ENCODE measurements at places on chromosomes 2 and 18.

DNA sequence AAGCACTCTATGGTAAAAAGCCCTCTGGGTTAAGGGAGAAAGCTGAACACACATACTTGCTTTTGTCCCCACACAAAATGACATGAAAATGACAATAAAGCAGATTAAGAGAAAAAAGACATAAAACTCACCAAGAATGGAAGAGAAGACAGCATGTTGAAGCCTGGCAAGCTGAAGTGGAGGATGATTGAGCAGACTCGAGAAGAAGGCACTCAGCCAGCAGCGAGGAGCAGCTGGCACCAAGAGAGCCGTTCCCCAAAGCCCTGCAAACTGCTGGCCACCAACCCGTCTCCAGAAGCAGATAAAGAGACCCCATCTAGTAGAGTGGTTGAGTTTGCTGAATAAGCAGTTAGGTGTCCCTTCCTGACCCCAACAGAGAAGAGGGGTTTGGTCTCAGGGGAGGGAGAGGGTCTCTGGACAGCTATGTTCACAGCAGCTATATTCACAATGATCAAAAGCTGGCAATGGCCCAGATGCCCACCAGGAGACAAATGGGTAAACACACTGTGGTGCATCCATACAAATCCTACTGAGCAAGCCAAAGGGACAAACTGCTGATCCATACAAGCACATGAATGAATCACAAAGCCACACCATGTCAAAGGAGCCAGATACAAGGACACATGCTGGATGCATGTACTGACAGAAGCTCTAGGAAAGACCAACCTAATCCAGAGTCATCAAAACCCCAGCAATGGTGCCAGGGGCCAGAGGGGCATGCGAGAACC, 36.9 kb downstream of the FAM168B start:
- no peak for DNase-seq

DNA sequence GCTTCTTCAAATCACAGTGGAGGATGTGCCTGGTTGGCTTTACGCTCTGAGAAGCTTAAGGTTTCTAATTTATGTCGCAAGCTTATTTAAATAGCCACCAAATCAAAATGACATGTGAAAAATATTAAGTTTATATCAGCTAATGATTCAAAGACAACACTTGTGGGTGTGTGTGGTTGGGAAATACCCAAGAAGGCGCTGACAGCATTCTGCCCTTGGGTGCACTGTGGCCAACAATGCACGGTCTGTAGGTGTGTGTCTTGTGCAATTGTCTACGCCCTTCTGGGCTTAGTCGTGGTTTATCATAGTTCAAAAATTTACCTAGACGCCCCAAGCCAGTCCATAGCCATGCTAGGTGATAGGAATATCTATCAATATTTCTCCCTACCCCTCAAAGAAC, 60.9 kb downstream of the KCTD1 start:
- DNase-seq: no peak

DNA sequence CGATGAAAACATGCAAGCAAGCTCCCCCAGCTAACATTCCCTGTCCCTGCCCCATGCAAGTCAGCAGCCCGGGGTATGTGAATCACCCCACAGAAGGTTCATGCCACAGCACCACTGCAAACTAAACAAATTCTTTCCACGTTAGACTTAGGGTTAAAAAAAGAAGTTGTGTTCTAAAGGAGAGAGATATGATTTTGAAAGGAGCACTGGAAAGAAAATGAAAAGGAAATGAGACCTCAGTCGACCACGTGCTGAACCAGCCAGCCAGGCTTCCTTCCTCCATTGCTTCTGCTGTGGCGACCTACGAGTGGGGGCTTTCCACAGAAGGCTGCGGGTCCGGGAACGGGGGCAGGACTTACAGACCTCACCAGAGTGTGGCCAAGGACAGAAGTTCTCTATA, 52.0 kb downstream of the ARL4C start:
- no peak for DNase-seq

GRCh38 chr2:84880645-84881521, at the start of gene TRABD2A:
TRABD2A (minus strand) TSS chr2:84881084; CDS start chr2:84881039, 45 bp downstream.
- DNase-seq: no peak

DNA sequence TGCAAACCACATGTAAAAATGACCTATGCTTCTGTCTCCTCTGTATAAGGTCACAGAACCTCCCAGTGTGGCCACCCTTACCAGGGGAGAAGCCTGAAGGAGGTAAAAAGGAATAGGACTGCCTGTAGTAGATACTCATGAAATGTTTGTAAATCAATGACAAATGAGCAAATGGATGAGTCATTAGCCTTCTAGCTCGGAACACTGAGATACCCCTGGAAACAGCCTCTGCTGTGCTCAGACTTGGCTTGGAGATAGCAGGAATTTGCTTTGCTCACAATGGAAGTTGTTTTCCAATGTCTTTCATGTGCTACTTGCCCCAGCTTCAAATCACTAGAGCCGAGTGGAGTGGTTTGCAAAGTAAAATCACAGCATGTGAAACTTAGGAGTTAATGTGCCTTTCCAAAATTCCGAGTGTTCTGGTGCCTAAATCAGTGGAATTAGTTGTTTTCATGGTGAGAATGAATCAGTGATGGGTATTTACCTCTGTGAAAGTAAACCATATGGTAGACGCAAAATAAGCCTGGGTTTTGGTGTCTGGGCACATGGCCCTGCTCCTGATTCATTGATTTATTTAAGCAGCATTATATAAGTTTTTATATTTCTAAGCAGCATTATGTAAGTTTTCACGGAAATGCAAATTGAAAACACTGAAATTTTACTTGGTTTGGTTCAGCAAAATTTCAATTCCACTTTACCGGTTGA, 154.0 kb upstream of the MAP3K20 start:
- DNase-seq: no peak

DNA sequence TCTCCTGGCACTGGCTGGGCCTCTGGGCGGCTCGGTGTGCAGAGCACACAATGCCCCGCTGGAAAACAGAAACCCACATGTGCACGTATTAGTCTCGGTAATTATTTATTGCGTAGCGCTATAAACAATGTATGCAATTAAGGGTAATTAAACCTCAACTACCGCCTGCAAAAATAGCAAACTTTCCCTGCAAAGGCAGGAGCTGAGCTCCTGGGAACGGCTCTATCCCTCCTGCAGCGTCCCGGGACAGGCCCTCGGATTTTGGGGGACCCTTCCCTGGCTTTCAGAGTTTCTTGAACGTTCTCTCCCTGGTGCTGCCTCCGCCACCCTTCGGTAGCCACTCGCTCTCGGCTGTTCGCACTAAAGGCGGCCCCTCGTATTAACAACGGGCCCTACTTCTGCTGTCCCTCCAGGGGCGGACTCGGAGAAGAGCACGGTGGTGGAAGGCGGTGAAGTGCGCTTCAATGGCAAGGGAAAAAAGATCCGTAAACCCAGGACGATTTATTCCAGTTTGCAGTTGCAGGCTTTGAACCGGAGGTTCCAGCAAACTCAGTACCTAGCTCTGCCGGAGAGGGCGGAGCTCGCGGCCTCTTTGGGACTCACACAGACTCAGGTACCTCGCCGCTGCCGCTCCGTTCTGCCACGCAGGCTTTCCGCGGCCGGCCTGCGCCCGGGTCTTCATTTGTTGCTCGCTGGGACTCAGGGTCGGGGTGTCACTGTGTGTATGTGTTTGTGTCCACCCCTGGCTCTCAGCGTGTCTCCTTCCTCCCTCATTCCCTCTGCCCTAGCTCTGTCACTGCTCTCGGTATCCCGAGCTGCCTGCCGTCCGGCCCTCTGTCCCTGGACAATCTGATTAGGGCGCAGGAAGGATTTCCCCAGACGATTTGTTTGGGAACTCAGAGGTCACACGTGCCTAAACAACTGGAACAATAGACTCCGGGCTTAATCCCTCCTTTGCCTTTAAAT, 1.2 kb downstream of the DLX1 start:
- DNase-seq: peak; percentile 67

GRCh38 chr2:149020432-149020851, 18.1 kb upstream of the LYPD6B start:
- no peak for DNase-seq

GRCh38 chr18:25005541-25006403, 346.2 kb downstream of the ZNF521 start:
- DNase-seq: no peak

- DNase-seq: no peak
Measured at GRCh38 chr18:5851998-5852397, 43.3 kb downstream of the TMEM200C start.

GRCh38 chr2:78941751-78942150, 83.8 kb upstream of the REG3G start:
- DNase-seq: no peak

GRCh38 chr2:950080-950966, at the start of gene SNTG2:
SNTG2 (plus strand) TSS chr2:950849; CDS start chr2:950997, 148 bp downstream.
- DNase-seq: no peak

DNA sequence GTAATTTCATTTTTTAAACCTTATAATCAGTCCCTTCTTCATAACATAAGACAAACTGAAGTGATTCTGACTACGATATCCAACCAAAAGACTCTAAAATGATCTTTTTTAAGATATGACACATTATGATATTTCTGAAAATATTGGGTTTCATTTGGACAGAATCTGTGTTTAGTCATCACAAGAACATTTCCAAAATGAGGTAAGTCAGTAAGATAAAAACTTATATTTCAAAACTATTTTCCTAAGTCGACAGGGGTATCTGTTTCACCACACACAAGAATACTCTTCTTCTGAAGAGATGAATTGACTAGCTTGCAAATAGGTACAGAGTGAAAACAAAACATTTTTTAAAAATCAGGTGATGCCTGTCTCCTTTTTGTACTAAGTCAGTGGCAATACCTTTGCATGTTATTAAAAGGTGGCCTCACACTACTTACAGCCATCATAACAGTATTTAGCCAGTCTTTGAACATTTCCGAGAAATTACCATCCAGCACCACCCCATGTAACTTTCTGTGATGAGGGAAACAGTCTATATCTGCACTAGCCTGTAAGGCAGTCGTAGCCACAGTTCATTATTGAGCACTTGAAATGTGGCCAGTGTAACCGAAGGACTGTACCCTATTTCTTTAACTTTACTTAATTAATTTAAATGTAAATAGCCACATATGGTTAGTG, 13.5 kb downstream of the STK39 start:
- DNase-seq: no peak

DNA sequence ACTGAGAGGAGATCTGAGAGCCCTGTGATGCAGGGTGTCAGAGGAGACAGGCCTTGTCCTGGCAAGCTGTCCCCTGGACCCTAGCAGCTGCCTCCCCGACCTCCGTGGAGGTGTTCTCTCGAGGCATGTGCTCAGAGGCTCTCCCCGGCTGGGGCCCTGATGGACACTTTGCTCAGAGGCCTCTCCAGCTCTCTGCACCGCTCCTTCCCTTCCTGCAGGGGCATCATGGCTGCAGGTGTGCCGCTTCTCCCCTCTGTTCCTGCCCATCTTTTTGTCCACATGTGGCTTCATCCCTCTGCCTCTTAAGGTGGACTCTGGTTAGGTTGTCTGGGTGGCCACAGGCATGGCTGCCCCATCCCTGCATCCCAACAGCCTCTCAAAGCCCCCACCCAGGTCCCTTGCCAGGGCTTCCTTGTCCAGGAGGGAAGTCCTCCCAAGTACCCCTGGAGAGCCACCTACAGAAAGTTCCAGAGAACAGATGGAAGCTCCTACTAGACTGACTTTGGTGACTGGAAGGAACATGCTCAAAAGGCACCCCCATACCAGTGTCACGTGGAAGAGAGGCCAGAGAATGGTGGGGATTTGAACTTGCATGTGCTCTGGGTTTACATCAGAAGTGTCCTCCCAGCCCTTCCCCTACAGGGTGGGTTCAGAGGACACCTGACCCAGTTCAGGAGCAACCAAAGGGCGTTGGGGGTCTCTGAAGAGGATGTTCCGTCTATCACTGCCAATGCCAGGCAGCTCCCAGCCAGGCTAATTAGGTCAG, 120.4 kb downstream of the KLHL29 start:
- DNase-seq: no peak

- DNase-seq: no peak
Measured at GRCh38 chr2:1462994-1463393, 49.7 kb downstream of the TPO start.

GRCh38 chr2:81324046-81324445, 1019.5 kb upstream of the LRRTM1 start:
- no peak for DNase-seq

DNA sequence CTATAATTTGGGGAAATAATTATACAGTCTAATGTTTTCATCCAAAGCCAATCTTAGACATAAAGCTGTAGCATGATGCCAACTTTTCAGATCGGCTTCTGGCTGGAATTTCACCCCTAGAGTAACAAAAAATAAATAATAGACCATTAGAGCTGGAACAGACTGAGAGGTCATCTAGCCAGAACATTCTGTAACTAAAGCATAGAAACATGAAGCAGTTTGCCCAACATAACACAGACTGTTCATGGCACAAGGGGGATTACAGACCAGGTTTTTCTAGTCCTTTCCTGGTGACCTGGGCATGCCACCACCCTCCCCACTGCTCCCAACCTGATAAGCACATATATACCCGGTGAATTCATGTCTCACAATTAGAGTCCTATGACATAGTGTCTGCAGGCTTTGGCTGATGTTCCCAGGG, 116.4 kb upstream of the PPP1CB start:
- no peak for DNase-seq

DNA sequence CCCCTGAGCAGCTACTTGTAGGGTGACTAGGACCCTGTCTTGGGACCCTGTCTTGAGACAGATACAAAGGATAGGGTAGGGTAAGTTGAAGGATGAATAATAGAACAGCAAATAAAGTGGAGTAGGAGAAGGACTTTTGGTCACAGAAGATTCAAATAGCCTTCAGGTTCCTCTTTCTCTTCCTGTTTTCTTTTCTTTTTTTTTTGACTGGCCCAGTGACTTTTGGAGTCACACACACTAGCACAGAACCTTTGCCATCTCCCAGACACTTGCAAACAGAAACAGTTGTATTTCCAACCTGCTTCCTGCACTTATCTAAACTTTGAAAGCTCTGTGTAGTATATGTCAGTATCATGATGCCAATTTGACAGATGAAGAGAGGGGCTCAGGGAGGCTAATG, 108.2 kb downstream of the TDRD15 start:
- DNase-seq: no peak

GRCh38 chr2:122875091-122875865, 1119.8 kb downstream of the TSN start:
- DNase-seq: no peak

- DNase-seq: no peak
Measured at GRCh38 chr2:239629926-239630617, 229.3 kb upstream of the HDAC4 start.

DNA sequence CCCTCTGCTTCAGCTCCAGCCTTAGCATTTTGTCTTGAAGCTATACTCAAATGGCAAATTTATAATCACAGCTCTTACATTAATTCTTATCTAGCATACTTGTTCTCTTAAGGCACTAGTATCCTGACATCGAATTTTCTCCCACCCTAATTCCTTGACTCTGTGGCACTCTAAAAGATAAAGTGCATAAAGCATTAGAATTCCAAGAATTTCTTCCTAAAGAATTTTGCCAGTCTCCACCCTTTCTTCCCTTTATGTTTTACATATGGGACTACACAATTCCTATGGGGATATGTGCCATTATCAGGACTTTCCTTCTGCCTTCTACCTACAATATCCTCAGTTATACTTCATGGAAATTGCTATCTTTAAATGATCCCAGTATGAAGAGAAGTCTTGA, 560.3 kb downstream of the ARHGAP15 start:
- DNase-seq: no peak
